Hepatocyte (in vitro differentiated cells): ENCODE measurements at places on chromosomes 2 and 18. TPM values are rescaled to one million over a fixed set of nuclear protein-coding genes. Genes with fewer than 3 reads are reported as not detected.

DNA sequence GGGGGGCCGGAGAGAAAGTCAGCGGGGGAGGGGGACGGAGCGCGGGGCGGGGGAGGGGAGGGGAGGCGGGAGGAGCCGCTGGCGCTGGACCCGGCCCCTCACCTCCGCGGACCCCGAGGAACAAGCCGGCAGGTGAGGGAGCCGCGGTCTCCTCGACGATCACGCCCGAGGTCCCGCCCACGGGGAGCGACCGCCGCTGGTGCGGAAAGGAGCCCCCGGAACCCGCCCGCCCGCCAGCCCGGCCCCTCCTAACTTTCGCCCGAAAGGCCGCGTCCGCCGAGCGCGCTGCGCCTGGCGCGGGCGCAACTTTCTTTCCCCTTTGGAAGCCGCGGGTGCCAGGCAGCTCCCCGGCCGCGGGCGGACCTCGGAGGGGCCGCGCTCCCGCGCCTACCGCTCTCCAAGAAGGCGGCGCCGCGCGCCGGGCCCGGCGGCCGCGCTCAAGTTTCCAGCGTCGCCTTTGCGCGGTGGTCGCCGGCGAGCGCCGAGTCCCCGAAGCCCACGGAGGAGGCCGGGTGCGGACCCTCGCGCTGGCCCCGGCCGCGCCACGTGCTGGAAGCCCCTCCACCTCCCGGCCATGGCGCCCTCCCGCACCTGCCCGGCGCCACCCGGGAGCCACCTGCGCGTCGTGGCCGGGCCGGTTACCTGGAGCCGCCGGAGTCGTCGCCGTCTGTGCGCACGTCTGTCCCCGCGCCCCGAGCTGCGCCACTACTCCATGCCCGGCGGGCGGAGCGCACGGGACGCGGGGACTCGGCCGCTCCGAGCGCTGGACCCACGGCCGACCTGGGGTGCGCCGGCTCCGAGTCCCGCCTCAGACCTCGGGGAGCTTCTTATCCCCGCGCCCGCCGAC is at the start of gene ALKAL2:
Gene ALKAL2 (minus strand): TSS at position 181 of the 847 bp plus-strand sequence. CDS start 256 bp downstream, outside the sequence.
- DNase-seq = peak; percentile 43

Gene ZFAND2B
- 55.1 and 65.4 TPM in 2 replicates for polyA plus RNA-seq

DNA sequence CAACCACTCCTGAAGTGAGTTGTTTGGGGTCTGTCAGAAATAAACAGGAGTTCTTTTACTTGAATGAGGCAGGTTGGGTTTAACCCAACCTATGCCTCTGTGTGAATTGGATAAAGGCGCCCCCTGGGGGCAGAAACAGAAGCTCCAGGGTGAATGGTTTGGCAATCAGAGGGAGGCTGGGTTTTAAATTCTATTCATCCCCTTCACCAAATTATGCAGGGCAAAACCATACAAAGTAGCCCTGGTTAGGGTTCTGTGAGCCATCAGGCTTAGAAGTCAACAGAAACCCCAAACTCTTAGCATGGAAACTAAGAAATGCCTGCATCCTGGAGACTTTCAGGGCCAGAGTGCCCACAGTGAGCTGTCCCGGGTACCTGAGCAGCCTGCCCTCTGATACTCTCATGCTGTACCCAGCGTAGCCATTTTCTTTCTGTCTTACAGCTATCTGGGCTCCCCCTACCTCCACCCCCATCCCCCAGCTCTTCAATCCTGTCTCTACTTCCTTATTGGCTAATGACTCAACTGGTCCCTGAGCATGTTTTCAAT is 241.5 kb downstream of the ICOS start:
- peak; percentile 12 for DNase-seq

- DNase-seq = no peak
Measured at GRCh38 chr18:63290821-63291200, 28.8 kb downstream of the BCL2 start.

Gene GKN1
- 0.25 and 0.79 TPM in 2 replicates for polyA plus RNA-seq
